Inflammatory macrophage treated with lipopolysaccharide for 1 hour (primary cell): ENCODE measurements at places on chromosomes 3 and 15.
A peak's percentile ranks its signal among the peaks of the same experiment; 100 is the strongest.

DNA sequence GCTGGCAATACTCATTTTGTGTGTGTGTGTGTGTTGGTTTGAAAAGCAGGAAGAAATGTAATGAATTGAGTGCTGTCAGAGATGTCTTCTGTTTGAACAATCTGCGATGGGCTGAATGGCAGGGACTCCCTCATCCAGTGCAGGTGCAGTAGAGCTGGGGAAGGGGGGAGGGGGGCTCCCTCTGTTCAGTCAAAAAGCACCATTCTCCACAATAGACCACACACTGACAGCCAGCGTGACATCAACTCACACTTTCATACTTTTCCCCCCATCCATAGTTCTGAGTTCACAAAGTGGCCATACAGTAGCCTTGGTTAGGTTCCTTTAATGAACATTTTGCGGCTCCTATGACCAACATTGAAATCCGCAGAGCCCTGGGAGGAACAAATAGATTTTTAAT is 10.4 kb downstream of the SOX2 start:
- DNase-seq = no peak

DNA sequence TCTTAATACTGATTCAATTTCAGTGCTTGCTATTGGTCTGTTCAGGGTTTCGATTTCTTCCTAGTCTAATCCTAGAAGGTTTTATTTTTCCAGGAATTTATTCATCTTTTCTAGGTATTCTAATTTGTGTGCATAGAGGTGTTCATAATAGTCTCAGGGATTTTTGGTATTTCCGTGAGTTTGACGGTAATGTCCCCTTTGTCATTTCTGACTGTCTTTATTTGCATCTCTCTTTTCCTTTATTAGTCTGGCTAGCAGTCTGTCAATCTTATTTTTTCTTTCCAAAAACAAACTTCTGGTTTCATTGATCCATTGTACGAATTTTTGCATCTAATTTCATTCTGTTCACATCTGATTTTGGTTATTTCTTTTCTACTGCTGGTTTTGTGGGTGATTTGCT is 35.2 kb upstream of the CD200R1L start:
- no peak for DNase-seq

DNA sequence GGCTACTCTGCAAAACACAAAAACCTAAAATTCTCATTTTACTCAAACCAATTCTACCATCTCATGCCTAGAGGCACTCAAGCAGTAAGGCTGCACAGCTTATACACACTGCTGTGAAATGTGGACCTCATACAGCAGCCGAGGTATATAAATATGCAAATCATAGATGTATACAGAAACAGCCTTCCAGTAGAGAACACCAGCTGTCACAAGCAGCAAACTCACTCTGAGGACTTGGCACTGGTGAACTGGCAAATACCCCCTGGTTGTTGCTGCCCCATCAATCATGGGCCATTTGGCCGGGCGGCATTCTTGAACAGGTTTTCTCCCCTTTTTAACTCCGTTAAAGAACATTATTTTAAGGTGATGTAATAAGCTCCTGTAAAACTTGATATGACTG is 378.0 kb downstream of the LSAMP start:
- no peak for DNase-seq

GRCh38 chr15:57031605-57032004 is 113.2 kb downstream of the TCF12 start:
- DNase-seq = peak; percentile 56

- no peak for DNase-seq
Measured at GRCh38 chr15:83322061-83322460, 37.6 kb upstream of the BNC1 start.

DNA sequence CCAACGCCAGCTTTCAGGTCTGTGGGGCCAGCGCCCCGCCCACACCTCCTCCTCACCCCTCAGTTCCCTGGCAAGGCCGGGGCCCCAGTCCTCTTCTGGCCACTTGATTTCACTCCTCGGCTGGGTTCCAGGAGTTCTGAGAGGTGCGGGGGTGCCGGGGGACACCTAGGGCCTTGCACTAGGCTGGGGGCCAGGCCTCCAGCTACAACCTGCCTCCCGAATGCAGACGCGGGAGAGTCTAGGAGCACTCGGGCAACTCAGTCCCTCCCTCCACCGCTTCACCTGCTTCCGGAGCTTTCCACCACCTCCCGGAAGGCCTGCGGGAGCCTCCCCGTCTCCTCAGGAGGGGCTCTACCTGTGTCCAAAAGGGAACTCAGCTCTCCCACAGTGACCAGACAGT is 35.6 kb downstream of the TNK2 start:
- DNase-seq = no peak

DNA sequence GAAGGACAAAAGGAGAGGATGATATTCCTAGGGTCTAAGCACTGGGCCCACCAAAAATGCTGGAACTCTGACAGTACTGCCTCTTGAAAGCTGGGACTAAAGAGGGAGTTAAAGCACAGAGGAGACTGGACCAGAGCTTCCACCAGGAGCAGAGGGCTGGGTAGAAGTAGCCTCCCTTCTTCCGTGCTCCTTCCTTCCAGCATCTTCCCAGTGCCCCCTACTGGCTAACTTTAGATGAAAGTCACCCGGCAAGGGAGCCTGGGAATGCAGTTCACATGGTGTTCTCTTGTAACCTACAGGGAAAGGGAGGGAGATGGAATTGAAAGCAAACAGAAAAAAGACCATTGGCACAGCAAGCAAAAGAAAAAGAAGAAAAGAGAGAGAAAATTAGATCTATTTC is 106.1 kb upstream of the COL8A1 start:
- peak; percentile 86 for DNase-seq

- peak; percentile 96 for DNase-seq
Measured at GRCh38 chr15:59174835-59175831, 31.5 kb upstream of the LDHAL6B start.

- no peak for DNase-seq
Measured at GRCh38 chr3:111764645-111765091, 94.4 kb upstream of the PHLDB2 start.

- no peak for DNase-seq
Measured at GRCh38 chr3:133531981-133532380, 41.5 kb upstream of the CDV3 start.

DNA sequence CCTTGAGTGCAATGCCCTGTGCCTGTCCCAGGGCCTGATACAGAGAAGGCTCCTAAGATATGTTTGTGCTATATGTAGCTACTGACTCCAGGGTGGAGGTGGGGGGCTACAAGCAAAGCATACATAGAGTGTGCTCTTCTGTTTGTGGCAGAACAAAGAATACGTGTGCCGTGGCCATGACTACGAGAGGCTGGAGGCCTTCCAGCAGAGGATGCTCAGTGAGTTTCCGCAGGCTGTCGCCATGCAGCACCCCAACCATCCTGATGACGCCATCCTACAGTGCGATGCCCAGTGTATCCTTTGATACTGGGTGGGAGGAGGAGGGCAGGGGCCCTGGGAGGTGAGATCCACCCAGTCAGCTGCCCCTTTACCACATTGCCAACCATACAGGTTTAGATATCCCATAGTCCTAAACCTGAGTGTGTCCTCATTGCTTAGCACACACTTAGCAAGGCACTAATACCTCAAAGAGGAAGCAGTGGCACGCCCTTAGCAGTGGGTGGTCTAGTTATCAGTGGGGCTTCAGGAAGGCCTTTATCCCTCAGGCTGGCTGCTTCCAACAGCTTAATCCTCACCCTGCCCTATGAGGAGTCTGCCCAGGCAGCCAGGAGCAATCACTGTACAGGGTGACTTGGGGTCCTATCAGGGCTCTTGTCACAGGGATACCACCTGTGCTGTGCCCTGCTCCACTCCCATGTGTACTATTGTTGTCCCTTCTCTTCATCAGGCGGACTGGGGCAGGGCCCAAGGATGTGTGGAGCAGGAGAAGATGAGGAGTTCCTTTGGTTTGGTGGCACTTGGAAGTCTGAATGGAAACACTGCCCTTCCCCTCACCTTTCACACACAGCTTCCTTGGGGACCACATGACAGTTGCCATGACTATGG is 30.1 kb upstream of the MANF start:
- DNase-seq = no peak

DNA sequence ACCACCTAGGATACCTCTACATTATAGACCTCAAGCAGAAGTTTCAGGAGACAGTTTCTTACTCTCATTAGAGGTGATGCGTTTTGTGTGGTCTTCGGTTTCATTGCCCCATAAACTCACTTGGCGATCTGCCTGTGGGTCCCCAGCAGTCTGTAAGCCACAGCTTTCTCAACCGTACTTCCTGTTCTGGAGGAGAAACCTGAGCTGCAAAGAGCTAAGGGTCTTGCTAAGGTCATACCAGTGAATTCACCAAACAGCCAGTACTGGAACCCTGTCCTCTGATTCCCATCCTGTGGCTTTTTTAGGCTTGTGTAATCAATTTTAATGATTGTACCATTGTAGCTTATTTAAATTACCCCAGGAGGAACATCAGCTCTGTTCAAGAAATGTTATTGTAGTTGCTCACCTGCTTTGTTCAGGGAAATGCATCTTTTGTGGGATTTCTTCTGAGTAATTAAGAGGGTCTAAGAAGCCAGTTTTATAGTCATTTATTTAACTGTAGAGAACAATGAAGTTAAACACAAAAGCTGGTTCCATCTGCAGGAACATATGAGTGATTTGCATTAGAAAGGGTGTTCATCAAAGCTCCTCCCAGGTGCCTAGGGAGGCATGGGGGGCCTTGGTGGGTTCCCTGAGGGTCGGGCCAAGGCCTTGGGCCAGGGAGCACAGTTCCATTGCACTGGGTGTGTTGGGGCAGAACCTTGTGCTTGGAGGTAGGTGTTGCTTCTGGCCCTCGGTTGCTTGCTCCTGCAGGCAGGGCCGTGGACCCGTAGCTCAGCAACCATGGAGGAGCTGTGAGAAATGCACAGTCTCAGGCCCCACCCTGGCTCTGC is 69.6 kb downstream of the APBA2 start:
- no peak for DNase-seq

- DNase-seq = no peak
Measured at GRCh38 chr15:83372434-83372891, 74.7 kb upstream of the SH3GL3 start.
